Hematopoietic multipotent progenitor cell (in vitro differentiated cells): ENCODE measurements at places on chromosomes 12 and 14. TPM values are rescaled to one million over a fixed set of nuclear protein-coding genes. Genes with fewer than 3 reads are reported as not detected.

Gene IFNG-AS1
- total RNA-seq, result 0.27 TPM

- DNase-seq, result no peak
Observed at GRCh38 chr14:94115631-94116030, 5.1 kb downstream of the IFI27 start.

GRCh38 chr12:14696265-14696741 is at the start of gene GUCY2C:
GUCY2C (minus strand) TSS chr12:14696599; CDS start chr12:14696448, 151 bp downstream.
- no peak for DNase-seq

GRCh38 chr12:39032448-39032847 is 127.1 kb upstream of the CPNE8 start:
- no peak for DNase-seq
